NCI-H1930 (cell line): ENCODE measurements at places on chromosomes 16 and 17.

GRCh38 chr17:31089471-31089870 is 5.3 kb upstream of the NF1 start:
- DNase-seq: no peak

- DNase-seq: no peak
Measured at GRCh38 chr16:57935904-57936303, 35.0 kb downstream of the CNGB1 start.

- no peak for DNase-seq
Measured at GRCh38 chr16:87960296-87960695, 9.1 kb downstream of the BANP start.

DNA sequence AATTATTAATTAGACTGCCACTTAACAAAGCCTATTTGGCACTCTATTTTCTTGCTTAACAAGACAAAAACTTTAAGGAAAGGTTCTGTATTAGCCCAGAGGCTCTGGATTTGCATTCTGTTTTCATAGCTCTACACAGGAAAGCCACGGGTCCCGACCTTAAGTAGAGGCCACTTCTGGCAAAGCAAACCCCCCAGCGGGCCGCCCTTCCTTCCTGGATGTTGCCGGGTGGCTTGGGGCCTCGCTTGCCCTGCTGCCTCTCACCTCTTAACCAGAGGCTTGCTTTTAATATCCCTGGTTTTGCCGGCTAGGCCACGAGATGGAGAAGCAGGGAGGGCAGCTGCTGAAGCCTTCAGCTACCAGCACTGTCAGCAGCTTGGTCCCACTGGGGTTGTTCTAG is 4.4 kb downstream of the RTN4RL1 start:
- no peak for DNase-seq

GRCh38 chr16:88697116-88697830 is 8.9 kb downstream of the RNF166 start:
- DNase-seq: no peak

DNA sequence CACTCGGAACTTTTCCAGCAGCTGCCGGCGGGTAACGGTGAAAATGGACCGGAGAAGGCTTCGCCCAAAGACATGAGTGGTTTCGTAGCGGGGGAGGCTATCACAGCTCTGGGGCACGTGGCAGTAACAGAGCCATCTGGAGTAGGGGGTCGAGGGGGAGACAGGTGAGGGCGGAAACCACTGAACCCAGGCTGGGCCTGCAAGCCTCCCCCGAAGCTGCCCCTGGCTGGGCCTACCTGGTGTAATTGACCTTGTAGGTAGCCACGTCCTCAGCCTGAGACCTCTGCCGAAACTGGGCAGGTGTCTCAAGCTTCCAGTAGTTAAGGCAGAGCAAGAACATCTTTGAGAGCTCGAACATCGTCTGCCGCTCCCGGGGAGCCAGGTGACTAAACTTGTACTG is 1.9 kb downstream of the KAT2A start:
- DNase-seq: no peak
